Thoracic aorta (tissue), 2 donors: ENCODE measurements at places on chromosomes 3 and 15. TPM values are rescaled to one million over a fixed set of nuclear protein-coding genes. Genes with fewer than 3 reads are reported as not detected.

DNA sequence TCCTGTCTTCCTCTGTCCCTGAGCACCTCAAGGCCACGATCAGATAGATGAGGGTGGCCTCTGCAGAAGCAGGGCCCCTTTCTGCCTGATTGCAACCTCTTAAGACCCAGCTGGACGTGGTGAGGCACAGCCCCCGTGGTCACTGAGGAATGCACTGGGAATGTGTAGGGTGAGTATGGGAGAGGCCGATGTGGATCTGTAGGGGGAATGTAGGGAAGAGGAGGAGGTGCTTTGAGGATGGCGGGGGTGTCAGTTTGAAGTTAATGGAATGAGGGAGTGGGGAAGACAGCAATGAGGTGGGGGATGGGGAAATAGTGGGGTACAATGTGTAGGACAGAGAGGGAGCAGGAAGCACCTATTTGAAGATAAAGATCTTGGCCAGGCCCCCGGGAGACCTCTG, 785 bp upstream of the IQCF5 start:
- no peak for DNase-seq

DNA sequence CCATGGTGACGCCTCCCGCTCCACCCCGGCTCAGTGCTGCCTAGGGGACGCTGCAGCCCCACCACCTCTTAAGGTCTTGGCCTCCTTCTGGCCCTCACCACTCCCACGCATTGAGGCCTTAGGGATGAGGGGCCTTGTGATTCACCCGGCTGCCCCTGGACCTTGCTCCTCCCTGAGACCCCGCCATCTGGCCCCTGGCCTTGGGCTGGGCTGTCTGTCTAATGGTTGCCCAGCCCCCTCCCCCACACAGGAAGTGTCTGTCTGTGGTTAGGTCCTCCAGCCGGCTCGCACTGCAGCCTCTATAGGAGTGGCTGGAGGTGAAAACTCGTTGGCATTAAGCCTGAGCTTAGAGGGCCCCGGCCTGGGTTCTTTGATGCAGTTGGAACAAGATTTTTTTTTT, 21.5 kb upstream of the MTHFS start:
- DNase-seq: no peak

GRCh38 chr3:100400419-100400779, 490 bp downstream of the TOMM70 start:
- DNase-seq: no peak

- DNase-seq: no peak
Observed at GRCh38 chr3:78632925-78633553, 1134.8 kb downstream of the ROBO1 start.

DNA sequence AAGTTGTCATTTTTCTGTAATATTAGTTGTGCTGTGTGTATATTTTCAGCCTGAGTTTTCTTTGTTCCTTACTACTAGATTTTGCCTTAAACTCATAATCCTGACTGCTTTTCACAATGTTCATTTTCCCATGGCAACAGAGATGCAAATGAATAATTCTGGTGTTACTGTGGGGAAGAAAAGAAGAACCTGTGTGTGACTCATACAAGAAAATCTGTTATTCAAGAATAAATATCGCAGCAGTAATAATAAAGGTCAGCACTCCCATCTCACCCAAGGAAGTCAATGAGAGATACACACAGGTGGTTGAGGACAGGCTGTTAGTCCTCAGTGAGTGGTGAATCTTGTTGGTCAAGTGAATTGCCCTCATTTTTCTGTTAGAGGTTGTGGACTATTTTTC, 656.6 kb upstream of the NAALADL2 start:
- DNase-seq: no peak

DNA sequence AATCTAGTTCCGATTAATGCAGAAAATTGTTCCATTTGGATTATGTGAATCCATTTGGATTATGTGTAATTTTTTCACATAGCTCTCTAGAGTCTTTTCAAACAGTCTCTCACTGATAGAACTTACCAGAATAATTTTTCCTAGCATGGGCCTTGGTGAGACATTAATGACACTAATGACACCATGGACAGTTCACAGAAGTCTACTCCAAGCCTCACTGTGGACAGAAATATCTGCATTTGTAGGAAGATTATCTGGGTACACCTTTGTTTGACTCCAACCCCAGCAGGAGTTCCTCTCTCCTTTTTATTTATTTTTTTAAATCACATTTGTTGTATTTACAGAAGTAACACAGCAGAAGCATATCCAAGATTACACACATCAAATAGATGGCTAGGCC, 27.9 kb downstream of the AADACL2 start:
- no peak for DNase-seq

DNA sequence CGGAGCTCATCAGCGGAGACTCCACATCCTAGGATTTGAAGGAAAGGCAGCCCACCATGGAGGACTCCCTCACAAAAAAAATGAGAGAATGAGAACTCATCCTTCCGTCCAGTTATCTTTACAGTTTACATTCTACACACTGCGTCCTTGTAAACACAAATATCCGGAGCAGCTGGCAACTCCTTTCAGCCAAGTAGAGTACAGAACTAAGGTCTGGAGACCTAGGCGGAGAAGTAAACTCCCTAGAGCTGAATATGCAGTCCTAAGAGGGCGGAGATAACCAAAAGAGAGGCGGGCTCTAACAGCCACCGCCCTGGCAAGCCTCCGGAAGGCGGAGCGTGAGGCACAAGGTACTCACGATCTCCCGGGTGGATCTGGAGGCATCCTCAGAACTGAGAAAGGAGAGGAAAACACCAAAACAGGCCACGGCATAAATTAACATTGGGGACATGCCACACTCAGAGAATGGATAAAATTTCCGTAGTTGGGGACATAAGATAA, 924 bp upstream of the SIN3A start:
- DNase-seq: peak; percentile 64

CELF6 gene
- total RNA-seq: 4.1 TPM

DNA sequence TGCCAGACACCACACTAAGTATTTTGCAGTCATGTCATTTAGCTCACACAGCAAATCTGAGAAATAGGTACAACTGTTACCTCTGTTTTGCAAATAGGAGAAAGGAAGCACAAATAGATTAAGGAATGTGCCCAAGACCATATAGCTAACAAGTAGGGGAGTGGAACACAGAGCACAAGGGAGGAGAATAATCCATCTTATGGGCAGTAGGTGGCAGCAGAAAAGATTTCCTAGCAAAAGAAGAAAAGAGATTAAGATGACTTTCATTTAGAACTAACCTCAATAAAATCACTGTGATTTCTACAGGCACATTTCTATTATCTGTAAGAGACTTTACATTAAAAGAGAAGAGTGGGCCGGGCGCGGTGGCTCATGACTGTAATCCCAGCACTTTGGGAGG, 49.1 kb downstream of the NR1I2 start:
- no peak for DNase-seq

- no peak for DNase-seq
Observed at GRCh38 chr3:184145111-184145524, 10.0 kb downstream of the EIF2B5 start.

DNA sequence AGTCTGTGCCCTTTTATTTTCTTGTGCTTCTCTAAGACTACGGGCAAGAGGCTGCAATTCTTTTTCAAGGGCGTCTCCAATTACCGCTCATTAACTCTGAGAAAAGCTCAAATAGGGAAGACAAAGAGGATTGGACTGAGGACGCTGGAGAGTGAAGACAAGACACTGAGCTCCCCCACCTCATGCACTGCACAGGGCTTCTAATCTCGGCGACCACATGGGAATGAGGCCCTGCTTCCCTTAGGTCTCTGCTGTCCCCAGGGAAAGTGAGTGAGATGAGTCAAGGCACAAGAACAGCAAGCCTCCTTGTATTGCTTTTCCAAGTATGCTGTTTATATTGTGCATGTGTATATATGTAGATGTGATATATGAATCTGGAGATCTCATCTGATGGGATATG, 392.2 kb upstream of the CFAP20DC start:
- no peak for DNase-seq

DNA sequence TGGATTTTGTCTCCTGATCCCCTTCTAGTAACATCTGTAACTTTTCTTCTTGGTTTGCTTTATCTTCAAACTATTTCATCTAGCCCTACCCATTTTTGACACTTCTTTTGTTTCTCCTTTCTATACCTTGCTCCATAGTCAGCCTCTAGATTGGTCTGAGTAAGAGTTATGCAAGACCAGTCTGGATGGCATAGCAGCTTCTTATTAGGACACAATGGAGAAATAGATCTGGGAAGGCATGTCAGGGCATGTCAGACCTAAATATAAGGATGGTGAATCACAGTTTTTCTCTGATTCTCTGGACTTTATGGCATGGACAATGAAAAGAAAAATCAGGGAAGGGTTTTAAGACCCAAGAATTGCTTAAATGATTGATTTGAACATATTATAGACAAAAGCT, 452.5 kb downstream of the RAP2B start:
- no peak for DNase-seq

LRTM1 gene
- total RNA-seq: not detected

DNA sequence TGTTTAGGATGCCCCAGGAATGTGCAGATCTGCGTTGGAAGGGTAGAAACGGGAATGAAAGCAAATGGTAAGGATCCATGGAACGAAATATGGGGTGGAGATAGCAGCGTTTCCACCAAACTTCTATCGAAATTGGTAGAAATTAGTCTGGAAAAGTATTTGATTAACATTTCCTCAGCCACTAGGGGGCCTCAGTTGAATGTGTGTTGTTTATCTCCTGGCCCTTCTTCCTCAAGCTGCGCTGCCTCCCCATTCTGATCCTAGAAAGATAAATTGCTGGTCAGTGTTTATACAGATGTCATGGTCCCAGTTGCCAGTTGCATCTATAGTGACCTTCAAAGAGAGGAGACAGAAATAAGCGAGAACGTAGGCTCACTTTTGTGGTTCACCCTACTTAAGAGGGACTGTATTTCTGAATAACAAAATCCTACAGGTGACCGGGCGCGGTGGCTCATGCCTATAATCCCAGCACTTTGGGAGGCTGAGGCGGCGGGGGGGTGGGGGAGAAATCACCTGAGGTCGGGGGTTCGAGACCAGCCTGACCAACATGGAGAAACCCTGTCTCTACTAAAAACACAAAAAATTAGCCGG, 457.1 kb downstream of the SQOR start:
- DNase-seq: no peak

DNA sequence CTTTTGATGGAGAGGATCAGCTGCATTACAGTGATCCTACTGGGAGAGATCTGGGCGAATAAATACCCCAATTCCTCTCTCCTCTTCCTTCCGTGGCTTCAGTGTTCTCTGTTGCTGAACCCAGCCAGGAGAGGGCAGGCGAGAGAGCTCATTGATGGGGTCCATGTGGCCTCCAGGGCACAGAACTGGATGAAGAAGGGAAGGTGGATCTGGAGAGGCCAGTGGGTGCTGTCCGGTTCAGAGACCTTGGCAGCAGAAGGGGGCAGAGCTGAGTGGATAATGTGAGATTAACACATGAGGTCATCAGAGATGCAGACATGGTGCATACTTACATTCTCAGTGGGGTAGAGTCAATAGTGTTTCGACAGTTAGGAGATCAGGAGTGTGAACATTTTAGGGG, 193.6 kb downstream of the CLSTN2 start:
- no peak for DNase-seq

- no peak for DNase-seq
Observed at GRCh38 chr3:155079468-155079745, 712 bp upstream of the MME start.

DNA sequence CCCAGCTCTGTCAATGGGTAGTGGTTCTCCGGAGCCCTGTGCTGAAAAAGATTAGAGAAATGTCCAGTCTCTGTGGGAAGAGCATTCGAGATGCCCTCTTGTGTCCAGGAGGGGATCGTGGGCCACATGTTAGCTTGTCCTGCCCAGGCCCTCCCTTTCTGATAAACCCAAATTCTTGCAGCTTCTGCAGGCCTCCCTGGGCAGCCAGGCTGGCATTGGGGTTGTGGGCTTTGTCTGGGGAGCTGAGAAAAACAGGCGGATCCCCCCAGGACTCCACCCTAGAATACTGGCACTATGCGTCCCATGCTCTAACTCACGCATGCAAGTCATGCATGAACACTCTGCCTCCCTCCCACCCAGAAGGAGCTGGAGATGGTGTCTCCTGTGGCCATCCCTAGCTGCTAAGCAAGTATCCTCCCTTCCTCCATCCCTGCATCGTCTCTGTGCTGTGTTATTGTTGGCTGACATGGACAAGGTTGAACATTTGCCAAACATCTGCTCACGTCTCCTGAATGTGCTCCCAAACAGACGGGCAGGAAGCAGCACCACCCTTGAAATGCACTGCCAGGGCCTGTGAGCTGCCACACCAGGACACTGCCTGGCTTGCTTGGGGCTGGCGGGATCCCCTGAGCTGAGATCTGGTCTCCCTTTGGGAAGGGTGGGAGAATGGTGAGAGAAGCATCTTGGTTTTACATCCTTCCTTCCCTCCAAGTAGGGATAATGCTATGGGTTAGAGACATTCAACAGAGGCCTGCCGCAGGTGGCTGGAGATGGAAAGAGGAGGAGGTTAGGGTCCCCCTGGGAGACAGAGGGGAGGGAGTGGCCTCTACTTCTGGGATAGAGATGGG, 26.5 kb downstream of the CFAP161 start:
- DNase-seq: no peak

GRCh38 chr3:140724856-140725812, 47.3 kb downstream of the TRIM42 start:
- no peak for DNase-seq

MCF2L2 gene
- total RNA-seq: 0.85 TPM

- no peak for DNase-seq
Observed at GRCh38 chr3:78338405-78338804, 1298.5 kb downstream of the ROBO2 start.

DNA sequence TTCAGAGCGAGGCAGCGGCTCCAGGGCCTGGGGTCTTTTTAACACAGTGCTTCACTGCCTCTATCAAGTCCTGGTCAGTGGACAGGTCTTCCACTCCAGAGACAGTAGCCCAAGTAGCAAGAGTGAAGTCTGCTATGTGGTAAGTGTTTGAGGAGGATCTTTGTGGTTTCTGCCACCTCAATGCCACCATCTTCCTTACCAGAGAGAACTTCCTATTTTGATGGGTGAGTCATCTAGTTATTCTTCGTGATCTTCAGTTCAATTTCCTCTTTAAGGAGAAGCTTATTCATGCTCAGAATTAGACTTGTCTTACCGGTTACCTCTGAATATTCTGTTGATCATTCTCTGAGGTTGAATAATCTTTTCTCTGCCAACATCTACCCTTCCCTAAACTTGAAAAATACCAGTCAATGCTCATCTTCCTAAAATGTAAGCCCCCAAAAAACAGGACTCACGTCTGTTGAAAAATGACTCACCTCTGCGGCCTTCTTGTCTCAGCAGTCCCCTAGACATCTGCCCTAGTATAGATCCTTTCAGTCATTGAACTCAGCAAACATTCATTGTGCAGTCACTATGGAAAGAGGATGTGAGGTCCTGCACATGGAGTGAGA, 32.2 kb upstream of the BCL6 start:
- no peak for DNase-seq

GRCh38 chr3:118447339-118447738, 587.3 kb downstream of the IGSF11 start:
- no peak for DNase-seq

GRCh38 chr3:136351351-136351750, 101.2 kb downstream of the PCCB start:
- DNase-seq: no peak

MYEF2 gene
- total RNA-seq: 168 TPM

DNA sequence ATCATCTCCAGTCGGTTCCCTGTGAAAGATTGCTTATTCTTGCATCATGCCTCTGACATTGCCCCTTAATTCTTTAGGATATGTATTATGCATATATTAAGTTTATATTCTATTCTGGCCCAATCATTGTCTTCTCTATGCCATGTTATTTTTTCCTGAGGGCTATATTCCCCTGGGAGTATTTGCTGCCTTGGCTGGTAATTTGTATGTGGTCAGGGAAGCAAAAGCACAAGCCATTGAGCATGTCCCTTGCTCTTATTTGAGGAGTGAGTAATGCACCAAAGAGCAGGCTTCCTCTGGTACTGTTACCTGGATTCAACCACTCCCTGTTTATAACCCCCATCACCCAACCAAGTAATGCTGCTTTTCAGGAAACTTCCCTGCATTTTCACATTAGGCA, 36.3 kb downstream of the STAC start:
- DNase-seq: no peak

SEC11A gene
- total RNA-seq: 97.1 TPM
